ENCODE measurements at places on chromosomes 7 and 10.
A peak's percentile ranks its signal among the peaks of the same experiment; 100 is the strongest.

GRCh38 chr10:123622381-123622780, 43.8 kb upstream of the GPR26 start:
- no peak overlapping the region for H3K27ac ChIP-seq
- no peak overlapping the region for H3K4me3 ChIP-seq
- no peak for DNase-seq
- no peaks in the 10 kb centered on the region for H3K36me3 ChIP-seq

GRCh38 chr10:69348816-69349541, 67.7 kb downstream of the TACR2 start:
- no peak overlapping the region for H3K4me3 ChIP-seq
- H3K36me3 ChIP-seq = peaks cover 21% of the 10 kb centered on the region
- peak; percentile 85 for DNase-seq
- H3K27ac ChIP-seq = peak overlapping the region; percentile 75
- H3K27me3 ChIP-seq = no peaks in the 10 kb centered on the region

GRCh38 chr10:93075369-93076221, 1.9 kb downstream of the CYP26A1 start:
- H3K27ac ChIP-seq = no peak overlapping the region
- H3K4me1 ChIP-seq = peaks cover 38% of the 10 kb centered on the region
- H3K27me3 ChIP-seq = peaks cover 80% of the 10 kb centered on the region
- no peaks in the 10 kb centered on the region for H3K36me3 ChIP-seq
- H3K4me3 ChIP-seq = no peak overlapping the region

- H3K4me3 ChIP-seq = peak overlapping the region; percentile 49
- peaks cover 52% of the 10 kb centered on the region for H3K4me1 ChIP-seq
- H3K27ac ChIP-seq = no peak overlapping the region
- DNase-seq = no peak
- no peaks in the 10 kb centered on the region for H3K27me3 ChIP-seq
- H3K36me3 ChIP-seq = no peaks in the 10 kb centered on the region
Measured at GRCh38 chr10:103692952-103693811, 162.2 kb downstream of the SH3PXD2A start.

DNA sequence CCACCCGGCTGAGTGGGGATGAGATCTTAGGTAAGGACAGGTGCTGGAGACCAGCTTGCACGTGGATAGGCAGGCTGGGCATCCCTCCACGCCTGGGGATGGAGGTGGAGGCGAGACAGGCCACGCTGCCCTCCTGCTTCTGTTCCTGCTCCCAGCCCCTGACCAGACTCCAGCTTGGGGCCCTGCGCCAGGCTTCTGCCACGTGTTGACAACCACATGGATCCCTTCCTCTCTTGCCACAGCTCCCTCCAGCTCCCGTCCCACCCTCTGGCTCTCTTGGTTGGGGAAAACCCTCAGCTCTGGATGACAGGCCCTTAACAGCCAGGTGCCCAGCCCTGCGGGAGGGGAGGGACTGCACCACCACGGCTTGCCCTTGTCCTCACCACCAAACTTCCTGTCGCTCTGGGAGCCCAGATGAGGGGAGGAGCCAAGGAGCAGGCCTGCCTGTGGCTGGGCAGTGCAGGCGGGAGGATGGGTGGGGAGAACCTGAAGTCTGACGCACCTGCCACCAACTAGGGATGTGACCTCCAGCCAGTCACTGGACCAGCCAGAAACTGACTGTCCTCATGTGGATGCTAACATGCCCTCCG, 36.0 kb downstream of the KCNH2 start:
- H3K4me1 ChIP-seq = peaks cover 45% of the 10 kb centered on the region
- no peak overlapping the region for H3K4me3 ChIP-seq
- H3K27ac ChIP-seq = no peak overlapping the region
- no peaks in the 10 kb centered on the region for H3K36me3 ChIP-seq

GRCh38 chr10:84177541-84178141, 4.0 kb downstream of the GPR15LG start:
- H3K4me3 ChIP-seq = no peak overlapping the region
- H3K27ac ChIP-seq = peak overlapping the region; percentile 46
- H3K27me3 ChIP-seq = no peaks in the 10 kb centered on the region
- DNase-seq = peak; percentile 65
- peaks cover 30% of the 10 kb centered on the region for H3K4me1 ChIP-seq
- H3K36me3 ChIP-seq = no peaks in the 10 kb centered on the region
